ENCODE measurements at places on chromosomes 16 and 17. TPM values are rescaled to one million over a fixed set of nuclear protein-coding genes. Genes with fewer than 3 reads are reported as not detected.

Gene ABCC11
- total RNA-seq: under 0.01 TPM

Gene TEKT1
- total RNA-seq: not detected

Gene KCNH6
- total RNA-seq: not detected

Gene AHSP
- not detected for total RNA-seq

Gene P2RX1
- under 0.01 TPM for total RNA-seq

Gene CFAP119
- 6.2 TPM for total RNA-seq

Gene FBXL16
- total RNA-seq: 0.45 TPM

Gene APOBR
- not detected for total RNA-seq

Gene PSKH1
- 12.5 TPM for total RNA-seq

Gene WDR90
- 13.3 TPM for total RNA-seq

Gene CIBAR2
- total RNA-seq: not detected

Gene CCL4
- not detected for total RNA-seq

Gene SPAG7
- total RNA-seq: 59.9 TPM

Gene OTOP2
- not detected for total RNA-seq

Gene RNF43
- not detected for total RNA-seq

Gene SYT17
- 0.84 TPM for total RNA-seq

Gene CD79B
- total RNA-seq: not detected

Gene TBC1D3E
- total RNA-seq: not detected

Gene KRTAP9-2
- total RNA-seq: not detected

Gene CDR2L
- 15.8 TPM for total RNA-seq

Gene GAS2L2
- not detected for total RNA-seq

Gene TBC1D3B
- not detected for total RNA-seq

Gene MEOX1
- not detected for total RNA-seq

Gene KRTAP4-6
- not detected for total RNA-seq

Gene SULT1A2
- total RNA-seq: not detected

Gene SNRNP25
- 55.0 TPM for total RNA-seq

Gene SYCE1L
- 0.34 TPM for total RNA-seq

Gene ARHGAP23
- total RNA-seq: 49.5 TPM

Gene MT4
- total RNA-seq: not detected

Gene ADAD2
- not detected for total RNA-seq

Gene KRTAP2-1
- not detected for total RNA-seq

Gene SMARCE1
- 74.8 TPM for total RNA-seq

Gene MT1H
- not detected for total RNA-seq

Gene RSKR
- 2.4 TPM for total RNA-seq

Gene SERPINF2
- total RNA-seq: not detected

Gene TP53TG3C
- total RNA-seq: not detected

Gene PHOSPHO1
- total RNA-seq: 1.3 TPM

Gene COX6A2
- total RNA-seq: not detected

Gene TBC1D3K
- total RNA-seq: not detected

Gene CDK5R1
- 1.6 TPM for total RNA-seq

Gene JMJD8
- total RNA-seq: 58.3 TPM

Gene OR2C1
- not detected for total RNA-seq

Gene KRTAP17-1
- total RNA-seq: not detected

Gene LGALS9
- total RNA-seq: 0.67 TPM

Gene ABCA6
- 0.84 TPM for total RNA-seq

Gene PERCC1
- total RNA-seq: not detected

Gene PDP2
- total RNA-seq: 6.6 TPM

Gene CA7
- not detected for total RNA-seq

Gene BCO1
- not detected for total RNA-seq

Gene NPIPA8
- total RNA-seq: not detected

Gene IL17C
- not detected for total RNA-seq

Gene SOCS1
- total RNA-seq: 10.6 TPM

Gene GAS7
- 1.0 TPM for total RNA-seq

Gene MAFG
- total RNA-seq: 6.6 TPM

Gene KRT222
- total RNA-seq: not detected

Gene TMIGD1
- total RNA-seq: not detected

Gene SLC12A3
- not detected for total RNA-seq

Gene HLF
- total RNA-seq: 0.15 TPM

All from bronchus fibroblast of lung (primary cell).